ENCODE measurements at places on chromosomes 1 and 21.
A peak's percentile ranks its signal among the peaks of the same experiment; 100 is the strongest.

- DNase-seq: no peak
Observed at GRCh38 chr1:1309251-1310108, 1.1 kb downstream of the PUSL1 start.

GRCh38 chr1:187374082-187374481, 545.3 kb downstream of the PLA2G4A start:
- DNase-seq: no peak

DNA sequence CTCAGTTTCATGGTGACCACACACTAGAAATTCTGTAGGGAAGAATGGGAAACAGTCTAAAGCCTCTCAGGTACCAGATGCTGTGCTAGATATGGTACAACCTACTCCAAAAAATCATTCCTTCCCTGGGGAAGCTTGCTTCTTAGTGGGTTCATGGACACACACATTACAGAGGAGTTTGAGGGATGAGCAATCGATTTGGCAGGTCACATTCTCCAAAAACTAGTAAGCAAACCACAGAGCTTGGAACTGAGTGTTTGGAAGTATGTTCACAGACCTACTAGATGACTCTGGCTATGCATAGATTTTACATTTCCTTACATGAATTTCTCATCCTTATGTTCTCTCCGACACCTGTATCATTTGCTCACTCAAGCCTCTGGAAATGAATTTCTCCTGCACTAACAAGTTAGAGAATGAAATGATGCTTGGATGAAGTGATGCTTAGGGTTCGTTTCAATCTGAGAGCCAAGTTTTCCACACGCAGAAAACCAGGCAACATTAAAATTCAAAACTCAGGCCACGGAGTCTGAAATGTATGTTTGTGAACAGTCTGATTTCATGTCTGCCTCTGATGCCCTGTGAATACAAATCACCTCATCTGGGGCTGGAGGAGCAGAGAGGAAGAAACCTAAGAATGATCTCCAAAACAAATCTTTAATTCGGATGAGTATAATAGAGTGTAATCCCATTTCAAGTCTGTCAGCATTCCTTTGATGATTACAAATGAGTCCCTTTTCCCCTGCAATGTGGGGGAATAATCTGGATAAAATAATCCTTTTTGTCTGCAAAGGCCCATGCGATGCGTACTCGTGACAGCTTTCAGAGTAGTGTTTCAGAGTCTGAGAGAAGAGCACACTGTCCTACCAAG, 11.0 kb downstream of the EVA1C start:
- DNase-seq: no peak

DNA sequence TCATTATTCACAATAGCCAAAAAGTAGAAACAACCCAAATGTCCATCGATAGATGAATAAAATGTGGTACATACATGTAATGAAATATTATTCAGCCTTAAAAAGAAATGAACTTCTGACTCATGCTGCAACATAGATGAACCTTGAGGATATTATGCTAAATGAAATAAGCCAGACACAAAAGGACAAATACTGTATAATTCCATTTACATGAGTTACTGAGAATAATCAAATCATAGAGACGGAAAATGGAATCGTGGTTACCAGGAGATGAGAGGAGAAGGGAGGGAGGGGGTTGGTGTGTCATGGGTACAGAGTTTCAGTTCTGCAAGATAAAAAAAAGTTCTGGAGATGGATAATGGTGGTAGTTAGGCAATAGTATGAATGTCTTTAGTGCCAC, 184.1 kb downstream of the PSMG1 start:
- no peak for DNase-seq

DNA sequence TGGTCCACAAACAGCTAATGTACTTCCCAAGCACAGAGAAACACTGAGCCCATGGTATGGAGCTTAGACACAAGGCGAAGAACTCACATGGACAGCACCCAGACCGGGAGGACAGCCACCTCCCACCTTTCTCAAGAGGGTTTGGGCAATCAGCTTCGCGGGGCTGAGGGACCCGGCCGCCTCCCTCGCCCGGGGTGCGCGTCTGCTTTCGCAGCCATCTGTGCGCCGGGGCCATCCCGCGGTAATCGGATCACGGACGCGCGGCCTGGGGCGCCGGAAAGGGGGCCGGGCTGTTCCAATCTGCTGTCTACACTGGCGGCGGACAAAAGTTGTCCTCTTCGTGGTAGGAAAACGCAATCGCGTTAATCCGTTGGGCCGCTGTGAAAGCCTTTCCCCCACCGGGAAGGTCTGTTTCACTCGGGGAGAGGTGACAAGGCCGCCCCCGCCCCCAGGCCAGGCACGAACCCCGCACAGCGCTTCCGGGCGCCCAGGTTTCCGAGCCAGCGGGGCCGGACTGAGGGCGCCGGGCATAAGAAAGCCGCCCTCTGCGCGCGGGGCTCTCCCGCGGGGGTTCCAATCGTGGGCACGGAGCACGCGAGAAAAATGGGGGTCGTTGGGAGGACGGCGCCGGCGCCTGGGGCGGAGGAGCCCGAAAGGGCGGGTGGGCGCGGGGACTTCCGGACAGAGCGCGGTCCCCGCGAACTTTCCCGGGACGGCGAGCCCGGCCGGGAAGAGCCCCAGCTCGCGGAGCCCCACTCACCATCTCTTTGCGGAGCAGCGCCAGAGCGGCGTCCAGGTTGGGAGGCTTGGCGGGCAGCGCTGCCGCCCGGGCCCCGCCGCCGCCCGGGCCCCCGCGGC, 664 bp downstream of the FAM89A start:
- peak; percentile 12 for DNase-seq

- DNase-seq: no peak
Observed at GRCh38 chr21:45297329-45297728, 9.6 kb upstream of the POFUT2 start.

- no peak for DNase-seq
Observed at GRCh38 chr1:186218654-186219352, 156.2 kb downstream of the TPR start.

DNA sequence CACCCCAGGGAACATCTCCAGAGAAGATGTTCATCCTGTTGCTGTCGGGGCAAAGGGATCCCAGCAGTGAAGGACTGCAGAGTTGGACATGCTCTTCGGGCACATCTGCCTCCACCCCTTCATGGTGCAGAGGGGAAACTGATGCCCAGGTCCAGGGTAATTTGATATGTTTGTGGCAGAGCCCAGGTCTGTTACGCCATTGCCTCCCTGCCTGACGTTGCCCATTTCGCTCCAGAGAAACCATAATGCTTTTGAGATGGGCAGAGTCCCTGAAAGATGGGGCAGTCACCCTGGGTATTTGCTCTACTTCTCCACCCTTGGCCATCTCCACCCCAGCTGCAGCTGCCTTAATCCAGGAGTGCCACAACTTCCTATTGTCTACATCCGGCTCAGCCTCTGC, 290.4 kb upstream of the POU3F1 start:
- no peak for DNase-seq

All from activated CD4-positive, alpha-beta T cell treated with anti-CD3 and anti-CD28 coated beads for 1 hour (primary cell).